ENCODE measurements at places on chromosomes 2 and 18. TPM values are rescaled to one million over a fixed set of nuclear protein-coding genes. Genes with fewer than 3 reads are reported as not detected.
A peak's percentile ranks its signal among the peaks of the same experiment; 100 is the strongest.

Gene LIMS4
- total RNA-seq, result 10.1 TPM

Gene TGOLN2
- total RNA-seq, result 83.1 TPM

Gene SMC6
- 28.8 TPM for total RNA-seq

Gene VAMP5
- total RNA-seq, result 296 TPM

Gene TFCP2L1
- 1.7 TPM for total RNA-seq

Gene NAGK
- total RNA-seq, result 125 TPM

Gene IL1F10
- total RNA-seq, result not detected

Gene GRHL1
- total RNA-seq, result 1.7 TPM

Gene LOXHD1
- total RNA-seq, result 0.23 TPM

Gene POTEI
- total RNA-seq, result 0.15 TPM

Gene FNDC4
- total RNA-seq, result 26.4 TPM

Gene UCN
- total RNA-seq, result 1.5 TPM

Gene CRYGC
- total RNA-seq, result not detected

Gene RAPGEF4
- 7.5 TPM for total RNA-seq

DNA sequence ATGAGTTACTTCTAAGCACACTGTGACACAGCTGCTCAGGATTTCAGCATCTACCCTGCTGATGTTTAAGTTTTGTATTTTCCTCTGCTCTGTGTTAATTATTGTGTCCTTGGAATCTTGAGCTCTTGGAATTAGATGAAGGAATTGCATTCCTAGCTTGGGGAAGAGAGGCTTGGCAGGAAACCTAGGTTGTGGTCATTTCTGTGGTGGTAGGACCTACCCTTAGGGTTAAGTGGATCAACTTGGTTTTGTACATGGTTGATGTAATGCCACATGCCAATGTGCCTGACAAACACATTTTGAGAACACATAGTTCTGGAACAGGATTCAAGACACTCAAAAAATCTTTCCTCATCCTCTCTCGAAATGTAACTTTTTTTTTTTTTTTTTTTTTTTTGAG lies 264.5 kb upstream of the MEX3C start:
- no peak for DNase-seq

GRCh38 chr2:172701250-172701649 lies 34.4 kb upstream of the RAPGEF4 start:
- DNase-seq, result no peak

DNA sequence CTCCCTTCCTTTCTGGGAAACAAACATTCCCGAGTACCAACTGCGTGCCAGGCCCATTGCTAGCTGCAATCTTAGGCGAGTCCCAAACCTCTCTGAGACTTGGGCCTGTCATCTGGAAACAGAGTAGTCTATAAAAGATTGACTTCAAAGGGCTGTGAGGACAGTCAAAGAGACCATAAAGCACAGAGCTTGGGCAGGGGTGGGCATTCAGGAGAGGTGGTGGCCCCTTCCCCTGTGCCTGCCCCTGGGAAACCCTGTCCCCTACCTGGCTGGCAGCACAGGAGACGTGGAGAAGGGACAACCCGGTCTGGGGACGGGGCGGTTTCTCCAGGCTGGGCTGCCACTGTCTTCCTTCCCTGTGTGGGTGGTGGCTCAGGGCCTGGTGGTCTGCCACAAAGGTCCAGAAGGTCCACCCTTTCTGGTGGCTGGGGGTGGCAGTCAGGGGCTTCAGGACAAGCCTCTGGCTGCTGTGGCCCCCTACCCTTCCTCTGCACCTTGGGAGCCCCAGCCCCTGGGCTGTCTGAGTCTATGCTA lies 33.9 kb upstream of the FOSL2 start:
- no peak for DNase-seq

GRCh38 chr2:32847734-32848133 lies 99.0 kb upstream of the LTBP1 start:
- no peak for DNase-seq

DNA sequence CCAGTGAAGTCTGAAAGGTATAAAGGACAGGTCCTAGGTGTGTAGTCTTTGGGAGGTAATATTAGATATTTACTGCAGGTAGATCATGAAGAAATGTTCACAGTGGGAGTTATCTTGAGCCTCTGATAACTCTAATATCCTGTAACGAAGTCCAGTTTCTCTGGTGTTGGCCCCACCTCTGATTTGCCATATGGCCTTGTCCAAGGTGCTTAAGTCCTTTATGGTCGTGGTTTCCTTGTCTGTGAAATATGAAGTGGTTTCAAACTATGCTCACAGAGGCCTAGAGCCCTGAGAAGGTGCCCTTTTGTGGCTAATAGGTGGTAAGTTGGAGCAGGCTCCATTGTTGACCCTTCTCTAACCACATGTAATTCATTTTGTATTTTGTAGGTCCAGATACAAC lies 190.7 kb downstream of the ICOS start:
- no peak for DNase-seq

DNA sequence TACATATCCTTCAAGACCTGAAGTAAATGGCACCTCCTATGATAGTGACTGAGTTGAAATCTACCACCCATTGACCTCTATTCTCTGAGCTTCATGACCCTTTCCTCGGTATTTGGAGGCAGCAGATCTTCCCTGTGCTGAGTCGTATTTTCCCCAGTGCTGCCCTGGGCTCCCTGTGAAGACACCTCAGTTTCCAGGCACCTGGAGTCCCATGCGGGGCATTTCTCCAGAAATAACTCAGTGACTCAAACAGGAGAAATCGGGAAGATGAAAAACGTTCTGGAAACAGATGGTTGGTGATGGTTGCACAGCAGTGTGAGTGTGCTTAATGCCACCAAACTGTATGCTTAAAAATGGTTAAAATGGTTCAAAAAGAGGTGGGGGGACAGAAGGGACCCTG lies 18.0 kb downstream of the SMYD1 start:
- DNase-seq, result no peak

DNA sequence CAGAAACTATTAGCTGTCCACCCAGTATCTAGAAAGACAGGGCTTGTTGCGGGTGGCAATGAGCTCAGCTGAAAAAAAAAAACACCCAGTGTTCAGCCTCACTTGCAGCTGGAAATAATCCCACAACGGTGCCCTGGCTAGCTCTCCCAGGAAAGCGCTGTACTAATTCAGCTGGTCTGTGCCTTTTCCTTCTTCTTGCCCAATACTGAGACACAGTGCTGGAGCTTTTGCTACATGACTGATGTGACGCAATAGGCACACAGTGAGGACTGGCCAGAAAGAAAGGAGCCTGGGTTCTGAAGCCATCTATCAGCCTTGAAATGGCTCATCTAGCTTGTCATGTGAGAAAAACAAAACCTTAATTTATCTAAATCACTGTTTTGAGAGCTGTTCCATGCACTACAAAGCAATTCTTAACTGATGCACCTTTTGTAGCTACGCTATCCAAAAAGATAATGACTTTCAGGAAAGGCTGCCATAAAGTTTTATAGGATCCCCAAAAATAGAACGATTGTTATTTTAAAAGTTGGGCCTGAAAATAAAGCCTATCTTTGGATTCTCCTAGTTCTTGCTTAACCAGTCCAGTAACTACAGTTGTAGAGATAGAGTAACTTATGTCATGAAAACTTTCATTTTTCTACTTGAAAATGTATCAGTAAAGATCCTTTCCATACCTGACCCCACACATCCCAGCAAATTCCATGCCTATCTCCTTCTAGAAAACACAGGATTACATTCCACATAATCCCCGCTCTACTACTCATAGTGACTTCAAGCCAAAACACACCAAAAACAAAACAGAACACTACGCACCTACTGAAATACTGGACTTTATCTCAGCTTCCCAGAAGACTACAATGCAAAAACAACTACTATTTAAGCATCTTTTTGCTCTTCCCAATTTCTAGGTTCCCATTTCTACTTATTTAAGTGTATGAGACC lies 15.9 kb downstream of the KIDINS220 start:
- no peak for DNase-seq

DNA sequence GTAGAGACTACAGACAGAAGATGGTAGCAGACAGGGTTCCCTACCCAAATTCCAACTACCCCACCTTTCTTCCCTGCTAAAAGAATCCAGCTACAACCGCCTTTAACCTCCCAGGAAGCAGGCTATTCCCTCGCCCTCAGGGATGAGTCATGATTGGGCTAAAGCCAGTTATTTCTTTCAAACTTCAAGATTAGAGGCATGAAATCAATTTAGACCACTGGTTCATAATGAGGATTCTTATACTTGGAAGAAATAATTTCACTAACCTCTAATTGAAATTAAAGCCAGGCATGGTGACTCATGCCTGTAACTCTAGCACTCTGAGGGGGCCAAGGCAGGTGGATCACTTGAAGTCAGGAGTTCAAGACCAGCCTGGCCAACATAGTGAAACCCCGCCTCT lies 20.0 kb downstream of the TRIP12 start:
- no peak for DNase-seq

DNA sequence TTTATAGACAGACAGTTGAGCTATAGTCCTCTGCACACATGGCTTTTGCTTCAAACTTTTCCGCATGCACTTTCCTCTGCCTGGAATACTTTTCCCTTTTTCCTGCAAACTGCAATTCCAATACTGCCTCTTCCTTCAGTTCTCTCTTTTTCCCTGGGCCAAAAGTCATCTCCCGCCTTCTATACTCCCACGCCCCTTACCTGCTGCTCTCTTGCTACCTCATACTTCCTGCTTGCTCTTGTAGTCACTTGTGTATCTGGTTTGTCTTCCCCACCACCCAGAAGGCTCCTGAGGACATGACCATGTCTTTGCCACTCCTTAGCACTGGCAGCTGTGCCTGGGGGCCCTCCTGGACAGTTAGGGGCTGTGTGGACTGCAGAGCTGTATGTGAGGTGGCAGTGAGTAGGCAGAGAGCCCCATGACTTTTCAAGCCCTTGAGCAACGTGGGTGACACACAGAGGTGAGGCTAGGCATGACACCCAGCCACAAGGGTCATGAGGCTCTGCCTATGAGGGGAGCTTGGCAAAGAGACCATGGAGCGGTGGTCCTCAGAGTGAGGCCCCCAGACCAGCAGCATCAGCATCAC lies 23.2 kb downstream of the SPEG start:
- no peak for DNase-seq

DNA sequence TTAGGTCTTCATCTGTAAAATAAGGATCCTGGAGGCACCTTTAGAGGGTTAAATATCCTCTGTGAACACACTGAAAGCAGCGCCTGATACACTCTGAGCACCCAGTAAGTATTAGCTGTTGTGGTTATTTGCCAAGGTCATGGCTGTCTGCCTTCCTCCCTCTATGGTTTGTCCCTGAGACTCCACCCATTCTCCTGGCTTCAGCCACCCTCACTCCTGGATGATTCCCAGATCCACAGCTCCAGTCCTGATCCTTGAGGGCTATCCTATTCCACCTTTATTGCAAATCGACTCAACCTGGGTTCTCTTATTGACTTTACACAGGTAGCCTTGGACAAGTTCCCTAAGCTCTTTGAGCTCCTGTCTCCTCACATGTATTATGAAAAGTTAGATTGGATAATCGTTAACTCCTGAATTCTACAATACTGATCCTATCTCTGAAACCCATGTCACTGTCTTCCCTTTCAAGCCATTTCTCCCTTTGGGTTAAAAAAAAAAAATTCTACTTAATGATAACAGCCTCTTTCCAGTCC lies 162.3 kb downstream of the LAMA3 start:
- no peak for DNase-seq

GRCh38 chr2:122734766-122735424 lies 979.4 kb downstream of the TSN start:
- peak; percentile 30 for DNase-seq

- DNase-seq, result no peak
Observed at GRCh38 chr2:152600051-152600657, 117.1 kb downstream of the PRPF40A start.

DNA sequence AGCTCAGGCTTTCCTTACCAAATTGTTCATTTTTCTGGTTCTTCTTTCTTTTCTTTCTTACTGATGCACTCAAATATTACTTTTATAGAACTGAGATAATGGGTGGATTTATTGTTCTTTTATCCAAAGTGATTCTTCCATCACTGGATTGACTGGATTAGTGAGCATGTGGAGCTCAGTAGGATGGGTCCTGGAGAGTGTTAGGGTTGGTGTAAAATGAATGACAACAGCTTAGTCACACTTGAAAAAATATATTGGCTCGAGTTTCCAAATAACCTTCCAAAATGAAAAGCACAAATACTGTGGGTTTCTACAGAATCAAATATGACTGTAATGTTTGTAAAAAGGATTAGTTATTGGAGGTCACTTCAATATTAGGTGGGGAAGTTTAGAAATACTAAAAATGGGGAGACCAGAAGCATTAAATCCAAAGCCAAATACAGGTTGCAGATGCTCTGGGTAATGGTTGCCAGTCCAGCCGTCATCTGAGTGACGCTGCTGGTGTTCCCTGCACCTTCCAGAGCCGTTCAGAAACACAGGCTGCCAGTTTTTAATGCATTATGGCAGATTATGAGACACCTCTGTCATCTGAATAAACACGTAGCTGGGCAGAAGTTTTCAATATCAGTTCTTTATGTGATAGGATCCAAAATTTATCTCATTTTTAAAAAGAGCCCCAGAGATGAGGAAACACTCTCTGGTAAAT lies 294.8 kb upstream of the NRP2 start:
- DNase-seq, result no peak

DNA sequence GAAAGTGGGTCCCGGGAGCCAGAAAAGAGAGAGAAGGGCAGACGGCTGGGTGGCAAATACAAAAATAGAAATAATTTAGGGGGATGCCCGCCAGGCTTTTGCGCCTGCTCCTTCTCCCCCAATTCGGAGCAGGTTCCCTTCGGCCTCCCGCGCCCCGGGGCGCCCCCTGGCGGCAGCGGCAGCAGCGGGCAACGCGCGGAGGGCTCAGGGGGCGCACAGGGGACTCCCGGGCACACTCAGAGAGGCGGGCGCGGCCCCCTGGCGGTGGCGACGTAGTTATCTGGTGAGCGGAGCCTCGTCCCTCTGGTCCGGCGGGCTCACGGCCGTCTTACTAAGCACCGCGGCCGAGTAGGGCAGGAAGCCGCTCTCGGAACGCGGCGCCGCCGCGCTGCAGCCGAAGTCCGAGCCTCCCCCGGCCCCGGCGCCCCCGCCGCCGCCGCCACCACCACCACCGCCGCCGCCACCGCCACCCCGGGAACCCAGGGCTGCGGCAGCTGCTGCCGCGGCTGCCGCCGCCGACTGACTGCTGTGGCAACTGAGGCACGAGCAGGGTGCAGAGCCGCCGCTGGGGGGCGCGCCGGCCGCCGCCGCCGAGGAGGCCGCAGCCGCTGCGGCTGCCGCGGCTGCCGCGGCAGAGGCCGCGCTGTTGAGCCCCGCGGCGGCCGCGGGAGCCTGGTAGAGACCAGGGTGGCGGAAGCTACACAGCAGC lies 3.8 kb downstream of the EVX2 start:
- DNase-seq, result peak; percentile 90

DNA sequence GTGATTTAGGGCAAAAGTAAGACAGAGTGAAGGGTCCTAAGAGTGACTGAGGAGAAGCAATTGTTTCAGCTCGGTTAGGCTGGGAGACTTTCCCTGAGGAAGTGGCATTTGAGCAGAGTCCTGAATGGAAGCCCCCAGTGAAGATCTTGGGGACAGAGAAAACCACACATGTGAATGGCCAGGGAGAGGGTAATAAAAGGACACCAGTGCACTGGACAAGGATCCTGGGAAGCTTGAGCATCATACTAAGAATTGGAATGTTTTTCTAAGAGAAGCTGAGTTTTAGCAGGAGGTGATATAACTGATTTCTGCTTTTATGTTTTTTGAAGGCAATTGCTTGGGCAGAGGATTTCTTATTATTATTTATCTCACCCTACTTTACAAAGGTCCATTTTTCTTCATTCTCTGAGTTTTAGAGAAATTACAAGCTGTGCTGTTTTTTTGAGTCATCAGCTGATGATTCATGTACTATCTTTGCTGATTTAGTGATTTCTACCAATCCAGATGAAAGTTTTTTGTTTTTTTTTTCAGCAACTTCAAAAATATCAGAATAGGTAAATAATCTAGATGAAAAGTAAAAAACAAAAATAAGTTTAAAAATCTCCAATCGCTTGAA lies 43.5 kb downstream of the MFSD6 start:
- DNase-seq, result no peak

Measured in endothelial cell (in vitro differentiated cells).